ENCODE measurements at places on chromosomes 12 and 14. TPM values are rescaled to one million over a fixed set of nuclear protein-coding genes. Genes with fewer than 3 reads are reported as not detected.

The ADAM21 gene
- 15.6 TPM for polyA plus RNA-seq

The RIPK3 gene
- 2.8 TPM for polyA plus RNA-seq

The RNASE7 gene
- 0.24 TPM for polyA plus RNA-seq

The KLRC1 gene
- polyA plus RNA-seq = 0.37 TPM

The B4GALNT1 gene
- 1.8 TPM for polyA plus RNA-seq

The ASB2 gene
- polyA plus RNA-seq = 3.5 TPM

The FAM181A gene
- 48.5 TPM for polyA plus RNA-seq

The HRK gene
- polyA plus RNA-seq = 0.57 TPM

The IL26 gene
- polyA plus RNA-seq = not detected

The MYF5 gene
- not detected for polyA plus RNA-seq

The OR4N2 gene
- polyA plus RNA-seq = 1.7 TPM

The TMEM117 gene
- 6.1 TPM for polyA plus RNA-seq

The KCNMB4 gene
- polyA plus RNA-seq = 3.5 TPM

The SOAT2 gene
- polyA plus RNA-seq = 0.25 TPM

Measured in testis (tissue), 5 donors.